ENCODE measurements at places on chromosomes 3 and 15.

- no peak overlapping the region for H3K4me3 ChIP-seq
- DNase-seq, result no peak
- H3K36me3 ChIP-seq, result no peaks in the 10 kb centered on the region
- H3K27ac ChIP-seq, result no peak overlapping the region
Observed at GRCh38 chr3:43779850-43780249, 89.1 kb downstream of the ABHD5 start.

DNA sequence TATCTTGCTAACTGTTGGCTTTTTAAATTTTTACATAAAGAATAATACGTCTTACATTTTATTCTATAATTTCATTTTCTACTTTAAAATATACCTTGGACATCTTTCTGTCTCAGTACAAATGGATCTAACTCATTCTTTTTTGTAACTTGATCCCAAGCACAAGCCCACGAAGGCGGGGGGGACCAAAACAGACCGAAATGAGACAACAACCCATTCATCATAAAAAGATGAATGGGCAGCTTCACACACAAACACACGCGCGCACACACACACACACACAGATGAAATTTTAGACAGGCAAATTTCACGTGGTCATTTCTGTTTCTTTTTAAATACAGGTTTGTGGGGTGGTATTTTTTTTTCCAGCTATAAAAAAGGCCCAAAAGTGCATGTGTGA lies 271.3 kb upstream of the TOPAZ1 start:
- no peak for DNase-seq
- no peak overlapping the region for H3K4me3 ChIP-seq
- H3K4me1 ChIP-seq, result no peaks in the 10 kb centered on the region
- H3K36me3 ChIP-seq, result no peaks in the 10 kb centered on the region

DNA sequence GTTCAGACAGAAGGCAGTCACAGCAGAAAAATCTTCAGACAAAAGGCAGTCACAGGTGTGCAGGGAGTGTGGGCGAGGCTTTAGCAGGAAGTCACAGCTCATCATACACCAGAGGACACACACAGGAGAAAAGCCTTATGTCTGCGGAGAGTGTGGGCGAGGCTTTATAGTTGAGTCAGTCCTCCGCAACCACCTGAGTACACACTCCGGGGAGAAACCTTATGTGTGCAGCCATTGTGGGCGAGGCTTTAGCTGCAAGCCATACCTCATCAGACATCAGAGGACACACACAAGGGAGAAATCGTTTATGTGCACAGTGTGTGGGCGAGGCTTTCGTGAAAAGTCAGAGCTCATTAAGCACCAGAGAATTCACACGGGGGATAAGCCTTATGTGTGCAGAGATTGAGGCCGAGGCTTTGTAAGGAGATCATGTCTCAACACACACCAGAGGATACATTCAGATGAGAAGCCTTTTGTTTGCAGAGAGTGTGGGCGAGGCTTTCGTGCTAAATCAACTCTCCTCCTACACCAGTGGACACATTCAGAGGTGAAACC lies 27.6 kb downstream of the ZNF589 start:
- peaks cover 3% of the 10 kb centered on the region for H3K36me3 ChIP-seq
- no peak for DNase-seq
- no peak overlapping the region for H3K27ac ChIP-seq
- no peak overlapping the region for H3K4me3 ChIP-seq

DNA sequence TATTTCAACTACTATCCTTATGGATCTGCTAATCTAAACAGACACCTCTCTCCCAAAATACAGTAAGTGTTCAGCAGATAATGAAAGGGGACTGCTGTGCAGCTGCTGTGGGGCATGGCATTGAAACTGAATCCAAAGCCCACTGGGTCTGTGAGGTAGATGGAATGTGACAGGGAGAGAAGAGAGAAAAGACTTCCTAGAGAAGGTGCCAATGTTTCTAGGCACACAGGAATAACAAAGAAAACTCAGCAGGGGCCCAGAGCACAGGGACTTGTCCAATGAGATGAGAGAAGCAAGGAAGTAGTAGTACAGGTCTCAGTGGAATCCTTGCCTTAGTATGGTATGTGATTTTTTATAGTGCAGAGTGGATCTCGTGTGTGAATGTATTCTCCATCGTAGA lies 457.8 kb downstream of the IL5RA start:
- H3K27ac ChIP-seq, result no peak overlapping the region
- H3K27me3 ChIP-seq, result no peaks in the 10 kb centered on the region
- H3K4me3 ChIP-seq, result no peak overlapping the region

- no peak overlapping the region for H3K4me3 ChIP-seq
- H3K27me3 ChIP-seq, result no peaks in the 10 kb centered on the region
- H3K36me3 ChIP-seq, result peaks cover 7% of the 10 kb centered on the region
- H3K27ac ChIP-seq, result no peak overlapping the region
- no peaks in the 10 kb centered on the region for H3K4me1 ChIP-seq
Observed at GRCh38 chr3:49703443-49703927, 14.1 kb downstream of the RNF123 start.

- no peak overlapping the region for H3K4me3 ChIP-seq
- peaks cover 73% of the 10 kb centered on the region for H3K4me1 ChIP-seq
- peak overlapping the region; percentile 68 for H3K27ac ChIP-seq
- DNase-seq, result peak; percentile 85
- no peaks in the 10 kb centered on the region for H3K27me3 ChIP-seq
- H3K36me3 ChIP-seq, result no peaks in the 10 kb centered on the region
Observed at GRCh38 chr3:11660242-11660641, 16.5 kb upstream of the VGLL4 start.

DNA sequence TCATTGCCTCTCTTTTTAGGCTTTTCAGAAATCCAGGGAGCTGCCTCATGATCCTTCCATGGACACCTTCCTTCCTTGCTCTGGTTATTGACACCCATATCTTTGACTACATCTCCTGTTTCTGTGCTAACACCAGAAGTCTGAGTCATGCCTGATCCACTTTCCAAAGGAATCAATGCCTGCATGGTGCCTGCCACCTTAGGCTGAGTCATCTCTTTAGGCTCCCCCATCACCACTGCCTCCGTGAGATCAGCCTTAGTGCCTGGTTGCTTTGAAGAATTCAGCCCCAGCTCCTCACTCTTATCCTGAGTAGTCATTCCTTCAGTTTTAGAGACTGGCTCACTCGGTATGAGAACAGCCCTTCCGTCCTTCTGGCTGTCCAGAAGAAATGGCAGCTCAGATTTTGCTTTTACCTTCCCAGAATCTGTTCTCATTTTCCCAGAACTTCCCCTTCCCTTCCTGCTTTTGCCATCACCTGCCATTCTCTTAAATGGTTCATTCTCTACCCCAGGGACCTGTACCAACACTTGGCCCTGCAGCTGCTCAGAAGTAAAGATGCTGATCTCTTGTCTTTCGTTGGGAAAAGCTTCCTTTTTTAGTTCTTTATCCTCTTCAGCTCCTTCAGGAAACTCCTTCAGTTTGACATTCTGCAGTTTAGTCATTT lies 105.3 kb downstream of the MAP4 start:
- H3K27ac ChIP-seq, result no peak overlapping the region
- H3K27me3 ChIP-seq, result no peaks in the 10 kb centered on the region
- no peak for DNase-seq
- H3K4me3 ChIP-seq, result no peak overlapping the region
- H3K4me1 ChIP-seq, result peaks cover 17% of the 10 kb centered on the region

- H3K27ac ChIP-seq, result no peak overlapping the region
- no peaks in the 10 kb centered on the region for H3K36me3 ChIP-seq
- H3K4me1 ChIP-seq, result no peaks in the 10 kb centered on the region
- no peak overlapping the region for H3K4me3 ChIP-seq
- DNase-seq, result no peak
- no peaks in the 10 kb centered on the region for H3K27me3 ChIP-seq
Observed at GRCh38 chr3:51927061-51927977, 14.4 kb downstream of the RRP9 start.

- no peak overlapping the region for H3K4me3 ChIP-seq
- no peak overlapping the region for H3K27ac ChIP-seq
- no peaks in the 10 kb centered on the region for H3K36me3 ChIP-seq
- no peaks in the 10 kb centered on the region for H3K27me3 ChIP-seq
Observed at GRCh38 chr3:107198581-107199181, 178.6 kb upstream of the CCDC54 start.

DNA sequence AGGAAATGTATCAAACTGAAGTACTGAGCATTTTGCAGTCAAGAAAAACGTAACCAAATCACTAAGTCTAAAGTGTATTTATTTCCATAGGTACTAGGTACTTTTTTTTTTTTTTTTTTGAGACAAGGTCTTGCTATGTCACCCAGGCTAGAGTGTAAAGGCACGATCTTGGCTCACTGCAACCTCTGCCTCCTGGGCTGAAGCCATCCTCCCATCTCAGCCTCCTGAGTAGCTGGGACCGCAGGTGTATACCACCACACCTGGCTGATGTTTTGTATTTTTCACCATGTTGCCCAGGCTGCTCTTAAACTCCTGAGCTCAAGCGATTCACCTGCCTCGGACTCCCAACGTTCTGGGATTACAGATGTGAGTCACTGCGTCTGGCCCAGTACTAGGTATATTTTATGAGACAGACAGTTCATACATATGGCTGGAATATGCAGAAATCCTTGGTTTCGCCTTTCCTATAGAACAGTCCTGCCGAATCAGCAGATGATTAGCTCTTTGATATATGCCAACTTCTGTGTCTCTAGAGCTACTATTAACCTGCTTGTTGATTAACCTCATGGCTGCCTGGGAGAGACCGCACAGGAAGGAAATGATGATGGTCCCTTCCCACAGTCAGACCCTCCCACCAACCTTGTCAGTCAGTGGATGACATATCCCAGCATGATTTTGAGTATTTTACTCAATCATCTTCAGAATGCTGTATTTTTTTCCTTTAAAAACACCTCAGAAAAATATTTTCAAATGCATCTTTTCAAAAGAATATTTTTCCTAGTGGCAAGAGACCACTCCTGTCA lies 32.3 kb downstream of the TMOD3 start:
- H3K27me3 ChIP-seq, result no peaks in the 10 kb centered on the region
- H3K36me3 ChIP-seq, result no peaks in the 10 kb centered on the region
- DNase-seq, result no peak
- peaks cover 6% of the 10 kb centered on the region for H3K4me1 ChIP-seq
- H3K4me3 ChIP-seq, result no peak overlapping the region

DNA sequence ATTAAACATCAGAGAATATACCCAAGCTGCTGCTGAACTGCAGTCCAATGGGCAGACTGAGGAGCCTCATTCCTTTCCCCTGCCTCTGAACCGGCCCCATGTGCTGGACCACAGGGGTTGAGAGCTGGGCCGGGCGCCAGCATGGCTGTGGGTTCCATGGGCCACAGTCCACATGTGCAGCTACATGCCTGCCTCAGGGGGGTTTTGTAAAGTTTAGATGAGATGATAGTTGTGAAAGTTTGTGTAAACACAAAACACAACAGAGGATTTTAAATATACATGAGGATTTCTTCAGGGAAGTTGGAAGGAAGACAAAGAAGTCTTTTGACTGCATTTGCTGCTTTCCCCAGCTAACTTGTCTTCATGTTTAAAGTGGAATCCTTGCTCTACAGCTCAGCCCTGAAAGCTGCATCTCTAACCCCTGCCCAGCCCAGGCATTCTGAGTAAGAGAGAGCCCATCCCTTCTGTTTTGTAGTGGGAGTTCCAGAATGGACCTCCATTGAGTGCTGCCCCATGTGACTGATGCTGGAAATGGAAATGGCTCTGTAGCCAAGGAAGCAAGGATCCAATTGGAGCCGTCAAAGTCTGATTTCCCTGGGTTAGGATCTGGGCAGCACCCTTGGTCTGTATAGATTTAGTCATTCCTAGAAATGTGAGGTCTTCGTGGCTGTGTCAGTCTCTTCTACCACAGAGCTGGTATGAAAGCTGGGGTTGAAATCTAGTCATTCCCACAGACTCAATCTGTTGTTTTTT lies 17.5 kb downstream of the SLC12A8 start:
- H3K4me3 ChIP-seq, result no peak overlapping the region
- no peaks in the 10 kb centered on the region for H3K36me3 ChIP-seq
- no peak overlapping the region for H3K27ac ChIP-seq
- H3K27me3 ChIP-seq, result no peaks in the 10 kb centered on the region
- no peak for DNase-seq
- H3K4me1 ChIP-seq, result no peaks in the 10 kb centered on the region

DNA sequence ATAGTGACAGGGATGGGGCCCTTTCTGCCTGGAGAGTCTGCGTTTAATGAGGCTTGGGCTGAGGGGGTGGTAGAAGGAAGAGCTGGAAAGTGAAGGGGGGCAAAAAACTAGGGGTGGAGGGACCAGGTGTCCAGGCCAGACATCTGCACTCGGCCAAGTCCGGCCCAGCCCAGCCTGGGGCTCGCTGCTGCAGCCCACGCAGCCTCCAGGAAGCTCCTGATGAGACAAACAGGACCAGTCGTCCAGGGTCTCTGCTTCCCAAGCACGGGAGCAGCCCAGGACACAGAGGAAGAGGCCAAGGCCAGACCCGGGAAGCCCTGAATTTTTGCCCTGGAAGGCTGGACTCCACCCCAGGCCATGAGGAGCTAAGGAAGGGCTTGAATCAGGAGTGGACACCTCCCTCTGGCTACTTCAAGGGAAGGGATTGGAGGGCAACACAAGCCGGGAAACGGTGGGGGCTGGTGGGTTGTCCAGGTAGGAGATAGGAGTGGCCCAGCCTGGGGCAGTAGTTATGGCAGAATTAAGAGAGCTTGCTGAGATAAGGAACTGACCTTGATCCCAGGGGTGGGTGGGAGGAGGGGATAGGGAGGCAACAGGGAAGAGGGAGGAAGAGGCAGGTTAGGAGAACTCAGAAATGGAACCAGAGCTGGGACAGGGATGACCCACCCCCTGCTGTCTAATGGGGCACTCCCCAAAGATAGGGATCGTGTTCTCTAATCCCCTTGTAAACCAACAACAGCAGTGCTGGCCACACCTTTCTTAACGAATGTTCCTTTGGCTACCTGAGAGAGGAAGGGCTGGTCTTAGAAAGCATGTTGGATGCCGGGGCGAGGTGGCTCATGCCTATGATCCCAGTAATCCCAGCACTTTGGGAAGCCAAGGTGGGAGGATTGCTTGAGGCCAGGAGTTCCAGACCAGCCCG lies 89.5 kb downstream of the ANP32A start:
- no peaks in the 10 kb centered on the region for H3K4me1 ChIP-seq
- no peaks in the 10 kb centered on the region for H3K36me3 ChIP-seq
- H3K4me3 ChIP-seq, result no peak overlapping the region
- no peak overlapping the region for H3K27ac ChIP-seq
- no peaks in the 10 kb centered on the region for H3K27me3 ChIP-seq

- H3K27me3 ChIP-seq, result no peaks in the 10 kb centered on the region
- no peak overlapping the region for H3K4me3 ChIP-seq
- H3K27ac ChIP-seq, result no peak overlapping the region
- no peaks in the 10 kb centered on the region for H3K36me3 ChIP-seq
- no peak for DNase-seq
Observed at GRCh38 chr3:132009241-132009640, 25.6 kb downstream of the CPNE4 start.

GRCh38 chr3:186888569-186888968 lies 41.8 kb upstream of the ST6GAL1 start:
- H3K27ac ChIP-seq, result no peak overlapping the region
- H3K36me3 ChIP-seq, result no peaks in the 10 kb centered on the region
- no peak for DNase-seq
- H3K4me1 ChIP-seq, result no peaks in the 10 kb centered on the region
- no peaks in the 10 kb centered on the region for H3K27me3 ChIP-seq

Data from body of pancreas (tissue), 4 donors.